ENCODE measurements at places on chromosomes 5 and 9.

DNA sequence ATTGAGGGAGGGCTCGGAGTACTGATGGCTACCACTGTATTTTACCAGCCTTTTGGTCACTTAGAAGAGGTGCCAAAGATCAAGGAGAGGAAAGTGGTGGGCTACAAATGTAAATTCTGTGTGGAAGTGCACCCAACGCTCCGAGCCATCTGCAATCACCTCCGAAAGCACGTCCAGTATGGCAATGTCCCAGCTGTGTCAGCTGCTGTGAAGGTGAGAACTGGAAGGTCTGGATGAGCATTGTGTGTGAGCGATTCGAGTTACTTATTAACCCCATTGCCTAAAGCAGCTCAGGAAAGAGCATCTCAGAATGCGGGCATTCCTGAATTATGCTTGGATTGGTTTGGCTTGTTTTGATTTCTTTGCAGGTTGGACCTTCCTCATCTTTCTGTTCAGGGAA is 67.5 kb downstream of the ZNF462 start:
- DNase-seq: no peak

GRCh38 chr5:112787896-112788295 is 50.2 kb downstream of the APC start:
- no peak for DNase-seq

GRCh38 chr9:108056805-108057386 is 567.3 kb upstream of the KLF4 start:
- no peak for DNase-seq

DNA sequence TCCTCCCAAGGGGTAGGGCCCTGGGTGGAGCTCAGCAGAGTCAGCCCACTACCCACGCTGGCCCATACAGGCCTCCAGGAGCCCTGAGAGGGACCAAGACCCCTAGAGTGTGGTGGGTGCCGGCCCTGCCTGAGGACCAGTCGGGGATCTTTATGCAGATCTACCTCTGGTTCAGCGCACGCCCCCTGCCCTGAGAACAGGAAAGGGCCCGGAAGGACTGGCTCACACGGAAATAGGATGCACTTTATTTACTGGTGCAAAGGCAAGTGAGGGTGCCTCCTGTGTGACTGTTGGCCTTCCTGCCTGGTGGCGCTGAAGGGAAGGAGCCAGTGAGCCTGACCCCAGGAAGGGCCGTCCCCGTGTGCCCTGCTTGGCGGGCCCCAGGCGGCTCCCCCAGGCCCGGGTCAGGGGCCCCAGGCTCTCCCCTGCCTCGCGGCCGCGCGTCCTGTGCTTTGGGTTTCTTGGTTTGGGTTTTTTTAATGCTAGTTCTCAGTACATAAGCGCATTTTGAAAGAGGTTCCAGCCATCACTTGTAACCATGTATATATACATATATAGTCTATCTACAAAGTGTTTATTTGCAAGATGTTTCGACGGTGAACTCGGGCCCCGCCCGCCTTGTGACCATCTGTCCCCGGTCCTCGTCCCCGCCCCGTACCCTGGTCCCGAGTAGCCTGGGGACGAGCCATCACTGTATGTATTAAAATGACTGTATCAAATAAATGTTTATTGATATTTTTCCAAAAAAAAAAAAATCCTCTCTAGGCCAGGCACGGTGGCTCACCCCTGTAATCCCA is 76.4 kb upstream of the ROR2 start:
- DNase-seq: no peak

- DNase-seq: no peak
Observed at GRCh38 chr9:27408001-27408400, 111.1 kb upstream of the EQTN start.

GRCh38 chr5:32225445-32225844 is 51.3 kb upstream of the GOLPH3 start:
- DNase-seq: no peak

DNA sequence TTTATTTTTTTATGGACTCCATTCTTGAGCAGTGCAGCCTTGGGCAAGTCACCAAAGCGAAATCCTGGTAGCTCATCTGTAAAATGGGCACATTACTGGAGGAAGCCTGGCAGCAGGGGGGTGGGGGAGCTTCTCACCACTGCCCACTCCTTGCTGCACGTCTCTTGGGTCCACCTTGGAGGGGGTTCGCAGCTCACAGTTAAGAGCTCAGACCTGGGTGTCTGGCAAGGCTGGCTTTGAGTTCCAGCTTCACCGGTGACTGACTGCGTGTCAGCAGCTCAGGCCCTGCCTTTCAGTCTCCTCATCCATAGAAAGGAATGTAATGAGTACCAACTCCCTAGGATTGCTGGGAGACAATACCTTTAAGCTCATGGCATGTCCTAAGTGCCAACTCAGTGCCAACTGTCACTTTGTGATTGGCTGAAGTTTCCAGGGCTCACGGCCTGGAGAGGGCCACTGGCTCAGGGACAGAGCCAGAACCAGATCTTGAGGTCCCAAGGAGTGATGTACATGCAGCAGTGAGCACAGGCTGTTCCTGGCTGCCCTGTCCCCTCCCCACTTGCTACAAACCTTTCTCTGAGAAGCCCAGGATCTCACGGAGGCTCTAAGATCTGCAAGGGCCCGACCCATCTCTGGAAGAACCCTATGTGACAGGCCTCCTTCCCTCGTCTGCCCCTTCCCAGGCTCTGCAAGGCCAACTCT is 72.9 kb downstream of the C9orf50 start:
- no peak for DNase-seq

- DNase-seq: no peak
Observed at GRCh38 chr9:135502168-135502872, 1.8 kb downstream of the MRPS2 start.

DNA sequence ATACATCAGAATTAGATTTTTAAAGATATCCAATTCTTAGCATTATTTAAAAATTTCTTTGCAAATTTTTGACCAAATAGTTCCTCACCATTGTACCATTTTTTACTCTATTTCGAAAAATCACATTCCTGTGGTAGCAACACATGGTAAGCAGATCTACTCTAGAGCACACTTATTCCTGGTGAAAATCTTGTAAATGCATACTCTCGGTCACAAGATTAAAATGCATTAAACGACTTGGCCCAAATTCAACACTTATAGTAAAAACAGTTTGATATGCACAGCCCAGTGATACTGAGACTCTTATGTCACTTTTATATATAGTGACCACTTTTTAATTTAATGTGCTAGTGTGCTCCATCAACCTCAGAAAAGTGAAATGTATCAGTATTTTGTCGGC is 208.8 kb upstream of the TARS1 start:
- no peak for DNase-seq

- no peak for DNase-seq
Observed at GRCh38 chr5:41835645-41836044, 34.6 kb downstream of the OXCT1 start.
